ENCODE measurements at places on chromosomes 2 and 18.
A peak's percentile ranks its signal among the peaks of the same experiment; 100 is the strongest.

DNA sequence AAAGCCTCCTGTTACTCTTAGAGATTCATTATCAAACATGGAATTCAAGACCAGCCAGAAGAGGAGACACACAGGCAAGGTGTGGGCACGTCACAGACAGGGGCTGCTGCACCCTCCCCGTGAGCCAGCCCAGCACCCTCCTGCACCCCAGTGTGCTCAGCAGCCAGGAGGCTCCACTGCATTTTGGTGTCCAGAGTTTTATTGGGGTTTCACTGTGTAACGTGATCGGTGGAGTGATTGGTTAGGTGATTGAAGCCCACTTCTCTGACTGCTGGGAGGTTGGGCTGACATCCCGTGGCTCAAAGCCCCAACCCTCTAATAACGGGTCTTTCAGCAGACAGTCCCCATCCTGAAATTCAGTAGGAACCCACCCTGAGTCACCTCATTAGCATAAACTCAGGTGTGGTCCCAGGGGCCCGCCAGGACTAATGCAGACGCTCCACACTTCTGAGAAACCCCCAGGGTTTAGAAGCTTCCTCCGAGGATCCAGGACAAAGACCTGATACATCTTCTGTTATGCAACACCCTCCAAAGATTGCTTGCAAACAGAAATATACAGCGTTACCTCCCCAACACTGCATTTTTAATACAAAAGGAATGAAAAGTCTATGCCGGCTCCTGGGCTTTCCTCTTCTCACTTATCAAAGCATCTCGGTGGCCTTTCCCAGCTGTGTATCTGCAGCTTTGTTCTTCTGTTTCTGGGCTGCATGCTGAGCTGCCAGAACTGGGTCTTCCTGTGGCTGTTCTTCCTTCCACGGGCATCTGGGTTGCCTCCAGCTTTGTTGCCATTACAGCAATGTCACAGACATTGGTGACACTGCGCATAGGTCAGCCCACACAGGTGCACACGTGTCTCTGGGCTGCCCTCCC is 43.7 kb upstream of the SNED1 start:
- DNase-seq = no peak

- no peak for DNase-seq
Observed at GRCh38 chr2:118077636-118078247, 10.5 kb upstream of the INSIG2 start.

DNA sequence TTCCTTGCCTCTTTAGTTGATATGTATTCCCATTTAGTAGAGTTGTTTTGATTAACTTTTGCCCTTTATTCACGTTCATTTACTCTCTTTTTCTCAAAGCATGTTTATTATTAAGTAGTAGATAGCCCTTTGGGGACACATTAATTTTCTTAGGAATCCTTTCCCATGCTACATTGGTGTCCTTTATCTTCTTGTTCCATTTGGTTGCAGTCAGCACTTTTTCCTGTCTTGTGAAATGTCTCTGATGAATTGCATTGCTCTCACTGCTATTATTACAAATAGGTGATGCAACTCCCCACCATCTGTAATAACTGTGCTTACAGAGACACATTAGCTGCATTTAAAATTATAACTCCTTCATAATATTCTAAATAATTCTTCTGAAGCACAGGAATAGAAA is 428.5 kb upstream of the CNTNAP5 start:
- DNase-seq = no peak

- no peak for DNase-seq
Observed at GRCh38 chr2:109659396-109660045, 45.4 kb downstream of the SOWAHC start.

- no peak for DNase-seq
Observed at GRCh38 chr2:207334301-207334623, 168.5 kb upstream of the KLF7 start.

- no peak for DNase-seq
Observed at GRCh38 chr2:16174693-16175045, 234.3 kb downstream of the MYCN start.

DNA sequence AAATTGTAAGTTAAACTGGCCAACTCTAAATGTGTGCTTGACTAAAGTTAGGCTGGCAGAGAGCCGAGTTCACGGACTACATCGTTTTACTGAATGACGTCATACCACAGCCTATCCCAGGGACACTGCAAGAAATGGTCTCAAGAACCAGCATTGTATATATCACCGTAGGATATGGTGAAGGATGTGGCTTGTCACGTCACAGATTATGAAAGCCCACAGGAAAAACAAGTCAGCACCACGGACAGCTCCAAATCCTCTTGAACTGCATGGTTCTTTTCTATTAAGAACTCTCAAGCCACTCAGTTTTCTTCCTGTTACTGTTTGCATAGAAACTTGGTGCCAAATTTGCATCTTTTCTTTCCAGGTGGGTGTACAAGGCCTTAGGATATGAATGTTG is 85.1 kb upstream of the ACAA2 start:
- peak; percentile 40 for DNase-seq

GRCh38 chr2:16261071-16261470 is 320.7 kb downstream of the MYCN start:
- no peak for DNase-seq

DNA sequence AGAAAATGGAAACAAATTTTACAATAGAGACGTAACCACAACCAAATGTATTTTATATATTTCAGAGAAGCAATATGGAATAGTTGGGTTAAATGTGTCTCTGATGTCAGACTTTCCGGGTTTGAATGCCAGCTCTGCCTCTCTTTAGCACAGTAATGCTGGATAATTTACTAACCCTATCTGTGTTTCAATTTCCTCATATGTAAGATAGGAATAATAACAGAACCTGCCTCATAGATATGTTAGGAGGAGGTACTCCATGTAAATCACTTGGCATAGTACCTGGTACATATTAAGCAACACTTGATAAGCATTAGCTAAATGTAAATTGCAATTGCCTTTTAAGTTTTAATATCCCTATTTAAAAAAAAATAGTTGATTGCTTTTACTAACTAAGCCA is 231.3 kb upstream of the ZC3H15 start:
- DNase-seq = no peak

DNA sequence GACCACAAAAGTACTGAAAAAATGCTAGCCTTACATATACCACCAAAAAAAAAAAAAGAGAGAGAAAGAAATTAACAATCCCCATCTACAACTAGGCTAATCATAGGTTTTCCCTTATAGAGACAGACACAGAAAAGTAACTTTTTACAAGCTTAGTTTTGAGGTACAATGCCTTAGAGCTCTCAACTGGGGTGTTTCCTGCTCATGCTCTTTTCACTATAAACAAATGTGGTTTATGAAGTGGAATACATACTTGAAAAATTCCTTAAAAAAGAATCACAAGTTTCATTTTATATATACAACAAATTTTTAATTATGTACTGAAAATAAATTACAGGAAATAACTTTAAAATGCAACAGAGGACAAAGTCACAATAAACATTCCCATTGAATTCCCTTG is 82.5 kb downstream of the ATL2 start:
- DNase-seq = no peak

DNA sequence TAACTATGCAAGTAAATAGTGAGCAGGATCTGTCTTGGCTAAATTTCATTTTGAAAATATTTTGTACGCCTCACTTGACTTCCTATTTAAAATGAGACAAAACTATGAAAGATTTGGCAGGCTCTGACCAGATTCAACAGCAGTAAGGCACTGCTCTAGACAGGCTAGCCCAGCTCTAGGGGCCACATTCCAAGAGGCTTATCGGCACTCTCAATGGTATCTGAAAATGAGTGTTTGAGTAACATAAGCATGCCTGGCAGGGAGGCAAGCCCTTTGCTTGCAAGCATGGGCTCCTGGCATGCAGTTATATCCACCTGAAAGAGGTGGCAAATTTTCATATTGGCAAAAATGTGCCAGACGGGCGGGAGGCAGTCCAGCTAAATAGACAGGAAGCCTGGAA is 10.5 kb downstream of the CAPN13 start:
- no peak for DNase-seq

Measured in stimulated activated CD8-positive, alpha-beta memory T cell treated with anti-CD3 and anti-CD28 coated beads, Interleukin-4, amount 100 ng/mL, for 24 hours (primary cell).